ENCODE measurements at places on chromosomes 2 and 18. TPM values are rescaled to one million over a fixed set of nuclear protein-coding genes. Genes with fewer than 3 reads are reported as not detected.

GRCh38 chr2:26723991-26724750 lies 31.6 kb downstream of the KCNK3 start:
- no peak for DNase-seq
- H3K4me3 ChIP-seq: no peak overlapping the region
- H3K36me3 ChIP-seq: no peaks in the 10 kb centered on the region
- H3K27ac ChIP-seq: no peak overlapping the region
- H3K4me1 ChIP-seq: no peaks in the 10 kb centered on the region
- H3K27me3 ChIP-seq: no peaks in the 10 kb centered on the region

DNA sequence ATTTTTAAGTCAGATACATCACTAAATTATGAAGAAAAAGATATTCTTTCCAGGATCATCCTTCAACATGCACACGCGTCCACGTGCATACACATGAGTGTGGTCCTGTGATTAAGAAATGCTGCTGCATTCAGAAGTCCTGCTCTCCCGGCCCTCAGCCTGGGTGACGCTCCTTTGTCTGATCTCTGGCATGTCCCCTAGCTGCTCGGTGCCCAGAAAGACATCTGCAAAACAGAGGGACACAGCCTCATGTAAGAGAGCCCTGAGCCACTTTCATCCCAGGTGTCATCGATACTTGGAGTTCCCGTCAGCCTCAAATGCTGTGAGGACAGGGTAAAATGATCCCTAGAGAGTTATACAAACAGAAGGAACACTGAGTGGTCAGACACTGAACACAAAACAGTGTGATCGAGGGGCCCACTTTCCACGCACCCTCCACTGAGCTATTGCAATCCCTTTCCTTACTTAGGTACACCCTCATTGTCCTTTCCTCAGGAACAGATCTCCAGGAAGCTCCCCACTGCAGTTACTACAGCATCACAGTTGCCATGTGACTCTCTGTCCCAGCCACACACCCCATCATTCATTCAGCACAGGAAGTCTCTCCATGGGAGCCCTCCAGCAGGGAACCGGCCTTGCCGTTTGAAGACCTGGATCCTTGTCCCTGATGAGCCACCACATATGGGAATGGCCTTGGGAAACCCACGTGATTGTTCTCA lies 32.1 kb downstream of the CRACDL start:
- no peaks in the 10 kb centered on the region for H3K27me3 ChIP-seq
- H3K27ac ChIP-seq: no peak overlapping the region
- DNase-seq: no peak
- no peaks in the 10 kb centered on the region for H3K4me1 ChIP-seq
- no peak overlapping the region for H3K4me3 ChIP-seq
- H3K36me3 ChIP-seq: no peaks in the 10 kb centered on the region

GRCh38 chr18:62939433-62939832 lies 224.1 kb downstream of the PHLPP1 start:
- H3K27ac ChIP-seq: no peak overlapping the region
- H3K4me3 ChIP-seq: no peak overlapping the region
- no peak for DNase-seq
- no peaks in the 10 kb centered on the region for H3K36me3 ChIP-seq
- H3K27me3 ChIP-seq: no peaks in the 10 kb centered on the region

Gene SYT4
- total RNA-seq: not detected

Data from naive thymus-derived CD4-positive, alpha-beta T cell (primary cell).